NCI-H774 (cell line): ENCODE measurements at places on chromosomes 5 and 9.

GRCh38 chr9:94443032-94443722, 111.7 kb upstream of the PCAT7 start:
- peak; percentile 20 for DNase-seq

- DNase-seq = no peak
These were observed 10.3 kb upstream of the FST start for GRCh38 chr5:53469946-53470687.

- DNase-seq = no peak
These were observed 5.3 kb upstream of the PLPP1 start for GRCh38 chr5:55540024-55540423.

- no peak for DNase-seq
These were observed 1.2 kb downstream of the LCN15 start for GRCh38 chr9:136762915-136763648.

- DNase-seq = no peak
These were observed 78.7 kb downstream of the GCNT4 start for GRCh38 chr5:74973694-74974093.

GRCh38 chr9:6931913-6932312, 174.1 kb downstream of the KDM4C start:
- no peak for DNase-seq

- DNase-seq = no peak
These were observed 90.3 kb upstream of the ZNF366 start for GRCh38 chr5:72597456-72597948.

DNA sequence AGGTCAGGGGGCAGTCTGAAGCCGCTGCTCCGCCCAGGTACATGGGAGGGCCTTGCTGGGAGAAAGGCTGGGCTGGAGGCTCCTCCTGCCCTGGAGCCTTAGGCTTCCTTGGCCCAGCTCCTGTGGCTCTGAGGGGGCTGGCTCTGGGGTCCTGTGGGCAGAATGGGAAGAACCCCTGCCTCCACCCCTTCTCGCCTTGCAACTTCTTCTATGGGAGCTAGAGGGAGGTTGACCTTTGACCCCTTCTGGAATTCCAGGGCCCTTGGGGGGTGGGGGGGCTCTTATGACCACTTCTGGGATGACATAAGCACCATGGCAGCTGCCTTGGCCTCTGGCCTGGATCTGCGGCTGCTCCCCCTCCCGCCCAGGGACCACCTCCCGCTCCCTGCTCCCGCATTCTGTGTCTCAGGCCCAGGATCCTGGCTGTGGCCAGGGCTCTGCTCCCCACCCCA, 32.2 kb downstream of the IER5L start:
- no peak for DNase-seq

DNA sequence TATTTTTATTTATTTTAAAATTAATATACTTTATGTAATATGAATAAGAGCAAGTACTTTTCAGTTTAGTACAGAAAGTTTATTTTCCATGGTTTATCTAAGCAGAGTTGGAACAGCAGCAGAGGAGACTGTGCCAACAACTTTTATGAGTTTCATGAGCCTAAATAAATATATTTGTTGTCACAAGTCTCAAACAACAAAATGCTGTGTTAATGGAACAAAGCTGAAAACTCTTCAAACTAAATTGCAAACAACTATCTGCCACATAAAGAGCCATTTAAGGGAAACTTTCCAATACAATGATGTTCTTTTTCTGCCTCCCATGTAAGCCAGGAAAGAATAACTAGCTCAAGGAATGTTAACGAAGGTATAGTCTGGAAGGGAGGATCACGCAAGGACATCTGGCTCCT, 96.1 kb downstream of the FBN2 start:
- DNase-seq = no peak

GRCh38 chr5:79025054-79025472, 40.0 kb upstream of the ARSB start:
- peak; percentile 66 for DNase-seq

DNA sequence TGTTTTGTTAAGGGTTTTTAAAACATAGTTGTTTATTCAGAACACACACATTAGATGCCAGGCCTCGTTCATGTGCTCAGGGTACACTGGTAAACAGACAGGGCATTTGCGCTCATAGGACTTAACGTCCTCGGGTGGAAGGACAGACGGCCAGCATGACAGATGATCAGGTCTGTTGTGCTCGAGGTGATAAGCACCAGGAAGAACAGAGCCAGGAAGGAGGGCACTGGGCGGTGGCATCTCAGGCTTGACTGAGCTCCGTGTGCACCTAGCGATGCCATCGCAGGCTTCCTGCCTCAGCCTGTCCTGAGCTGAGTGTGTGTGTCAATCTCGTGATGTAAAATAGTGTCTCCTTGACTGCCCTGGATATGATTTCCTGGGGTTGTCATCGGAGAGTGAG, 96.5 kb downstream of the EHMT1 start:
- no peak for DNase-seq

DNA sequence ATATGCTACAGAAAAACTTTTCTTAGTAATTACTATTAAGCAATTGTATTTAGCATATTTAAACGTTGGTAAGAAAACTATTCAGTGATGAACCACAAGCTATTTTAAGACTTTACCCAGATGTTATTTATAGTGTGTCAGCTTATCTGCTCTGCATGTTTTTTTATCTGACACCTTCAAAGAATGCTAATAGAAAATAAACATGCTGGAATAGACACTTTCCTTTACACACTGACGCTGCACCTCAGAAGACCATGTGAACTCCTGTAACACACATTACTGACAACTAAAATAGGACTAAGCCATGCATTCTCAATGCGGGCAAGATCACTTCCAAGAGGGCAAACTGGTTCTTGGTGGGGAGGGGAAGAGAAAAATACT, 38.3 kb downstream of the FNIP1 start:
- no peak for DNase-seq

DNA sequence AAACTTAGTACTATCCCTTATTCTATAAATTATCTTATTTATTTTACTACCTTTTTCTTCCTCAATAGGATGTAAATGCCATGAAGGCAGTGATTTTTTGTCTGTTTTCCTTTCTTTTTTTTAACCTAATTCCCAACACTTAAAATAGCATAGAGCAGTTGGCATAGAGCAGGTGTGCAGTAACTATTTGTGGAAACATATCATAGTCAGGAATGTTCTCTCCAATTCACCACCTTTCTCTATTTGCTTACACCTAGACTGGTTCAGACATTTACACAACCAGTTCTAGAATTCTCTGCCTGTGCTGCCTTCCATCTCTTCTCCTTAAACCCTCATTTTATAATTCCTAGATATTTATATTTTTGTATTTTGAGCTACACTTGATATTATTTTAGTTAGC, 49.6 kb downstream of the IL31RA start:
- DNase-seq = no peak

DNA sequence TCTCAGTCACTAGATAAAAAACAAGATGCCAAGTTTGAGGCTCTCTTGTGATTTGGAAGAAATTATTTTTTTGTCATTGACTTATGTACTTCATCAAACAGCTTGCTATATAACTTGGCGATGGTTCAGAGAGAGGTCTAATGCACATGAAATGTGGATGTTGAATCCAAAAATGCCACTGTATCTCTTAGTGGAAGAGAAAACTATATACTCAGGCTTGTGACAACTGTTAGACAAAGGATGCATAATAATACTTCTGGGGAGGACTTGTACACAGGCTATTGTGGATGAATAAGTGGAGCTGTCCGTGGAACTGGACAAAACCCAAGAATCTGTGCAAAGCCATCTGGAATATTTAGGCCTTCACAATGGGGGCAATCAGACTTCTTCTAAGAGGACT, 162.9 kb upstream of the NMUR2 start:
- DNase-seq = no peak

DNA sequence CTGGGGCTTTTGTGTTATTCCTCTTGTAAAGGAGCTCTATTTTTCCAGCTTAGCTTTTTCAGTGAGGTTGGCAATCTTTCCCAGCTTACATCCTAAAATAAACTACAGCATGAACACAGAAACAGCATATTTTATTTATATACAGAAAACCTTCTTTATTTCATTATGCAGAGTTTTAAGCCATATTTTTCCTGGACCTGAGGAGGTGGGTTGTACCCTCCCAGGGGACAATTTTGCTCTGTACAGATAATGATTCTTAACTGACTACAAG, 341.2 kb upstream of the TYRP1 start:
- DNase-seq = no peak

GRCh38 chr5:139677736-139678613, 29.8 kb downstream of the CXXC5 start:
- peak; percentile 4 for DNase-seq

- no peak for DNase-seq
These were observed 46.2 kb upstream of the GLRA1 start for GRCh38 chr5:151970885-151971284.

- no peak for DNase-seq
These were observed at the start of gene TEK for GRCh38 chr9:27108981-27109541. TSS of gene TEK (plus strand) at chr9:27109225. CDS start at chr9:27109591, 366 bp downstream.

- DNase-seq = peak; percentile 43
These were observed 1.0 kb downstream of the SET start for GRCh38 chr9:128689820-128690683.

DNA sequence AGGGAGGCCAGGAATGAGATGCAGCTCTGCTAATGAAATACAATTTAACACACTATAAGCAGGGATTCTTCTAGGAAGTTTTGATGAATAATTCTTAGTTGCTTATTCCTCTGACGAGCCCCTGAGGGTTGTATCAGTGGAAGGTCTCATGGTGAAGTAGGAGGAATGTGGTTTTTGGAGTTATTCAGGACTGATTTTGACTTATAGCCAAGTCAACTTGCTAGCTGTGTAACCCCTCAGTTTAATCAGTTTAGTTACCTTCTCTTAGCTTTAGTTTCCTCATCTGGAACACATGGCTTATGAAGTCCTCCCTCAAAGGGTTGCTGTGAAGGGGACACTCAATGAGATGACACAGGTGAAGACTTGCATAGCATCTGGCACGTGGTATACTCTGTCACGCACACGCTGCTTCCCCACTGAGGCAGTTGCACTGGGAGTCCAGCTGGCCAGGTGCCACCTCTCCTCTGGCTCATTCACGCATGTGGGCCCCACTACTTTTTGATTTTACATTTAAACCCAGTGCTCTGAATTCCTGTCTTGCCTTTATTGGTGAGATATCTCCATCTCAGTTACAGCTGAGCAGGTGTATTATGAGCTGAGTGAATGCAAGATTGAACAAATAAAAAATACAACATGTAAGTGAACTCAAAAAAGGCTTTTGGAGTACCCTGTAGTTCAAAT, 415.0 kb downstream of the ARHGEF28 start:
- peak; percentile 18 for DNase-seq

GRCh38 chr5:109478830-109479229, 69.1 kb upstream of the PJA2 start:
- no peak for DNase-seq

GRCh38 chr9:129626625-129627284, 792 bp downstream of the NTMT1 start:
- DNase-seq = no peak

DNA sequence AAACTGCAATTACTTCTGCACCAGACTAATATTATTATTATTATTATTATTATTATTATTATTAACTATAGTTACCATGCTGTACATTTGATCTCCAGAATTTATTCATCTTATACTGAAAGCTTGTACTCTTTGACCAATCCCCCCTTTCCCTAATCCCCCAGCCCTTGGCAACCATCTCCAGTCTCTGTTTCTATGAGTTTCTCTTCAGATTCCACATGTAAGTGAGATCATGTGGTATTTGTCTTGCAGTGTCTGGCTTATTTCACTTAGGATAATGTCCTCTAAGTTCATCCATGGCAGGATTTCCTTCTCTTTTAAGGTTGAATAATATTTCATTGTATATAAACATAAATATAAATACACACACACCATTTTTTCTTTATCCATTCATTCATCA, 287.0 kb upstream of the DAB2 start:
- no peak for DNase-seq

- no peak for DNase-seq
These were observed 825.0 kb downstream of the TLR4 start for GRCh38 chr9:118529210-118529609.

- no peak for DNase-seq
These were observed 29.6 kb upstream of the PRDM12 start for GRCh38 chr9:130634801-130635200.

GRCh38 chr5:154298065-154298464, 107.5 kb downstream of the GALNT10 start:
- DNase-seq = no peak

GRCh38 chr5:41649659-41650058, 139.3 kb upstream of the PLCXD3 start:
- no peak for DNase-seq

DNA sequence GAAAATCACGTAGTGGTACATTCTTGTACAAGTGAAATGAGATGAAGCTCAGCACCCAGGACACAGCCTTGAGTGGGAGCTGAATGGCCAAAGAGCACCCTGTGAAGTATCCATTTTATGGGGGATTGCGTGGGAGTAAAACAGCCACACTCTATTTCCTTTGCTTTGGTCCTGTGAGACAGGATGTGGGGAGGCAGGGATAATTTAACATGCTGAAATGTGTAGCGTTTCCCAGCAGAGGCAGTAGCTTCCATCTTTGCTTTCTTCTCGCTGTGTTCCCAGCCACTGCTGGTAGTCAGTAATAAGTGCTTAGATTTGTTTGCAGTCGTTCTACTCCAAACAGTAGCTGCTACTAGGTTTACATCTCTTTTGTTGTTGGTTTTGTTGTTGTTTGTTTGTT, 4.4 kb downstream of the IL31RA start:
- DNase-seq = no peak

GRCh38 chr5:113235884-113236283, 198.9 kb downstream of the TSSK1B start:
- no peak for DNase-seq

DNA sequence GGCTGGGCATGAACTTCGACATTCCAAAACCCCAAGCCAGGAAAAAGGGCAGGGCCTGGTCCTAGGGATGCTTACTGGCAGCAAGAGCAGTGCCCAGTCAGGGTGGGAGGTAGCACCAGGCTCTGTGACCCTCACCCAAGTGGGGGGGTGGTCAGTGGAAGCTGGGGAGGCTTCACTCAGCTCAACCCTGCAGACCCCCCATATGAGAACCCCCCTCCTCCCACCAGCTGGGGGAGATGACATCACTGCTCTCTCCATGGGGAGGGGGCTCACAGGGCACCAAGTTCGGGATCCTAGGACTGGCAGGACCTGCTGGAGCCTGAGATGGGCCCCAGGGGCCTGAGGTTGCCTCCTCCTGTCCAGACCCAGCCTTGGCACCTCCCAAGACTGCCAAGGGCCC, 4.7 kb downstream of the DNLZ start:
- no peak for DNase-seq

DNA sequence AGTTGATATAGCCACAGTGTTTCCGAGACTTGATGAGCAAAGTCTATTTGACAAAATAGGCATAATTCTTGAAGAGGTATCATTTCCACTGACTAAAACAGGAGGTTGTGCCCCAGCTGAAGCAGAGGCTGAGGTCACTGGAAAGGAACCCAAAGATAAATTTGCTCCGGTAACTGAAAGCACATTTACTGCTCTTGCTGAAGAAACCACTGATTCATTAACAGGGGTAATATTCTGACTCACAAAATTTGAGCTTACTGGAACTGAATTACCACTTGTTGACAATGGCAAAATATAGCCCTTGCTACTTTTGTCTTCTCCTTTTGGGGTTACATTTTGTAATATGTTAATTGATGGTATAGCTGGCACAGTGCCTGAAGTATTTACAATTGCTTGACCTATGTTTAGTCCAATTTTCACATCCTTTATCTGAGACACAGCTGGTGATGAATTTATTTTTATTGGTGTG, 30.2 kb downstream of the MLANA start:
- no peak for DNase-seq

GRCh38 chr9:133163504-133164172, at the start of gene GBGT1:
TSS of gene GBGT1 (minus strand) at chr9:133163914. CDS start at chr9:133162412, 1,502 bp downstream.
- DNase-seq = no peak

GRCh38 chr9:13443346-13444244, 164.1 kb upstream of the MPDZ start:
- peak; percentile 77 for DNase-seq
